ENCODE measurements at places on chromosomes 5 and 9.
A peak's percentile ranks its signal among the peaks of the same experiment; 100 is the strongest.

DNA sequence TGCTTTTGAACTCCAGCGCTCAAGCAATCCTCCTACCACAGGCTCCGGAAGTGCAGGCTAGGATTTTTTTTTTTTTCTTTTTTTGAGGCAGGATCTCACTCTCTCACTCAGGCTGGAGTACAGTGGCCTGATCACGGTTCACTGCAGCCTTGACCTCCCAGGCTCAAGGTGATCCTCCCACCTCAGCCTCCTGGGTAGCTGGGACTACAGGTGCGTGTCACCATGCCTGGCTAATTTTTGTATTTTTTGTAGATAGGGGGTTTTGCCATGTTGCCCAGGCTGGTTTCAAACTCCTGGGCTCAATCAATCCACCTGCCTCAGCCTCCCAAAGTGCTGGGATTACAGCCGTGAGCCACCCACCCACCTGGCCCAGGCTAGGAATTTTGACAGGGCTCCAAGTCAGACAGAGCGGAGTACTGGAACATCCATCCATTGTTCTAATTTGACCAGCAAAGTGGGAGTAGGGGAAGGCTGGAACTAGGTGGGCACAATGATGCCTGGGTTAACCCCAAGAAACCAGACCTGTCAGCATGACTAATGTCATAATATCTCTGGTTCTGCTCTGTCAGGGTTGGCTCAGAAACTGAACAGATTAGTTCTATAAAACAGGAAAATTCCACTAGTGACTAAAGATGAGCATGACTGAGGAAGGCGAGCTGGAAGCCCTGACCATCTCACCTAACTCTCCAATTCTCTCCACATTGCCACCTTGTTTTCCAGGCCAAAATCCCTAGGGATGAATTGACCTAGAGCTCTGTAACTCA, 9.2 kb downstream of the ZBTB5 start:
- no peak for DNase-seq

DNA sequence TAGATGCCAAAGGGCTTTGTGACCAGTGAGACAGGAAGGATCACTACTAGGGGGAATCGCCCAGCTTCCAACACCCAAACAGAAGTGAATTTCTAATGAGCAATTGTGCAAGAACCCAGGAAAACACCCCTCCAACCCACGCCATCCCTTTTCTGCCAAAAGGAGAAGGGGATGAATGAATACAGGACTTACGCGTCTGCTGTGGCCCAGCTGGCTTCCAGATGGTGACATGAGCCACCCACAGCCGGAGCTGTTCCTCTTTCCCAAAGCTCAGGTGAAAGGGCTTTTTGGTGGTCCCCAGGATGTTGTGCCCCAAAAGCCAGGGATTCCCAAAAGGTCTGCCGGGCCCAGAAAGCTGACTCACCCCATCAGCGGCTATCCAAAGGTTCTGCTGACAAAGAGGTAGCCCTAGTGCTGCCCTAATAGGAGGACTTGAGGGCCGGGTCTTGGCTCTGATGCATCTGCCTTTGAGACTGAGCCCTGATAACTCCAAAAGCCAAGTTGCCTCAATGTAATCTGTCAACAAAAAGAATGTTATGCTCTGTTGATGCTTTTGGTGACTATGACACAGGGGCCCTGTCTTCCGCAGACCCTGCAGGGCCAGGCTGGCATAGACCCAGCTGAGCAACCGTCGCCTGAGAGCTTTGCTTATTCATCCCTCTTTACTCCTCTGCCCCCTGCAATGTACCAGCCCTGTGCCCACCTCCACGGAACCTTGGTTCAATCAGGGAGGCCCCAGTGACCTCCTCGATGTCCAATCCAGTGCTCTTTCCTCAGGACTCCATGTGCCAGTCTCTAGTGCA, 14.5 kb downstream of the GSN start:
- no peak for DNase-seq

GRCh38 chr9:126160067-126160853, 166.4 kb upstream of the MVB12B start:
- DNase-seq, result no peak

- DNase-seq, result peak; percentile 63
Observed at GRCh38 chr5:107669096-107670031, 1.4 kb downstream of the EFNA5 start.

GRCh38 chr9:32339424-32339823, 45.0 kb upstream of the ACO1 start:
- DNase-seq, result no peak

DNA sequence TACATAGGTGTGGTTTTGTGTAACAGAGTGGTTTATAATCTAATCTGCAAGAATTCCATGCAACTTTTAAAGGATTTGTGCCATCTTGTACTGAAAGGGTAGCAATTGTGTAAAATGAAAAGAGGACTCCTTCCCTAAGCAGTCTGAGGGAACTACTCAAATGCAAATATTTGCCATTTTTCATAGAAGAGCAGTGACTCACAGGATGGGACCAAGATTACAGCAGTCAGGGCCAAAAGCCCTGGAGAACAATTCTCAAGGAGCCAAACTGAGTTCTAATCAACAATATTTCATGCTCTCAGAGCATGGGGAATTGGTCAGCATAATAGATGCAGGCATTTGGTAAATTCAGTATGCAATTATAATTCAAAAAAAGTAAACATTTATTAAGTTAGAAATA, 495.8 kb downstream of the CHSY3 start:
- no peak for DNase-seq

DNA sequence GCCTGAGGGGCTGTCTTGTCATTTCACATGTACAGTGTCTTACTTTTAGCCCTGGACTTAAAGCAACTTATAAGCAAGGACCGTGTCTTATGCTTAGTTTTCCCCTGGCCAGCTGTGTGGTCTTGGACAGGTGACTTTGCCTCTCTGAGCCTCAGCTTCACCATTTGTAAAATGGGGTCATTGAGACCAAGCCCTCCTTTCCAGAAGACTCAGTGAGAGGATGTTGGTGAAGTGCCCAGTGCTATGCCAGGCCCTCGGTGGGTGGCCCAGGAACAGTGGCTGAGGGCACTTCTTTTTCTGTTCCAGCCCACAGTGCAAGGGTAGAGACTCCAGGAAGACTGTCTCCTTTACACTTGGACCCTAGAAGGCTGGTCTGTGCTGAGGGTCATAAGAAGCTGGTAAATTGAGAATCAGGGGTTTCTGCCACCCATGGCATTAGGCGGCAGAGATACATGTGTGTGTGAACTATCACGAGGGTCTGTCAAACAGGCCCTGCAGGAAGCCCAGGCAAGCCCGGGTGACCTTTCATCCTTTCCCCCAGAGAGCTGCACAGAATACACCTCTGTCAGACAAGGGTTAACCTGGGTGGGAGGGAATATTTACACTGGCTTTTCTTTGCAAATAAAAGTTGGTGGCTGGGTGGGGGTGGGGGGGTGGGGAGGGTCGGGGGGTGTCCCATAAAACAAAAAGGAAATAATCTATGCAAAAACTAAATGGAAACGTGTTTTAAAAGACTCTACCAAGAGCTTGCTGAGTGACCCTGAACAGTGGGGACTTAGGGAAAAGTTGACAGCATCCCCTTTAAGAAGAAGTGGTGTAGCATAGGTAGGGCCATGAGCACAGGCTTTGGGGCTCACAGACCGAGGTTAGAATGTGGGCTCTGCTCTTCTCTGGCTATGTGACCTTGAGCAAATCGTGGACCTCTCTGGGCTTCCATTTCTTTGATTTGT, 20.4 kb upstream of the KIF12 start:
- no peak for DNase-seq

DNA sequence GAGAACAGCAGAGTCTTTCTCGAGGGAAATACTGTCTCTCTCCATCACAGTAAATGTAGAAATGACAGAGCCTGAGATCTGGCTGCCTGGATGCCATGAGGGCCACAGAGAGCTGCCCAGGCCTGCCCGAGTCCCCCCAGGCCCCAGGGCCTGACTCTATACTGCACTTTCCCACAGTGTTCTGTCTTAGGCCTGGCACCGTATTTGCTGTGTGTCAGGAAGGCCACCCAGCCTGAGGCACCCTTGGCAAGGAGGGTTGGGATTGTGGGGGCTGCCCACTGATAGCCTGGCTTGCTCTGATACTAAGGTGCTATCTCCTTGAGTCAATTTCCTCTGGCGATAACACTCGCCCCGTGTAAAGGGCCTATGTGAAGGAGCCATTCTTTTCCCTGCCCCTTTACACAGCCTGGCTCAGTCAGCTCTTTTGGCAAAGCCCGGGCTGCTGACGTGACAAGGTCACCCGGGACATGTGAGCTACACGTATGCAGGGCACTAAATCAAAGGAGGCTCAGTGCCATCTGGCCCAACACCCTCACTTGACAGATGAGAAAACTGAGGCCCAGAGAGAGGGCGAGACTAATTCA, 630.1 kb upstream of the KLF4 start:
- no peak for DNase-seq

- no peak for DNase-seq
Observed at GRCh38 chr5:115394531-115394930, 98.1 kb upstream of the CCDC112 start.

- DNase-seq, result no peak
Observed at GRCh38 chr5:57335092-57335660, 147.4 kb downstream of the ACTBL2 start.

DNA sequence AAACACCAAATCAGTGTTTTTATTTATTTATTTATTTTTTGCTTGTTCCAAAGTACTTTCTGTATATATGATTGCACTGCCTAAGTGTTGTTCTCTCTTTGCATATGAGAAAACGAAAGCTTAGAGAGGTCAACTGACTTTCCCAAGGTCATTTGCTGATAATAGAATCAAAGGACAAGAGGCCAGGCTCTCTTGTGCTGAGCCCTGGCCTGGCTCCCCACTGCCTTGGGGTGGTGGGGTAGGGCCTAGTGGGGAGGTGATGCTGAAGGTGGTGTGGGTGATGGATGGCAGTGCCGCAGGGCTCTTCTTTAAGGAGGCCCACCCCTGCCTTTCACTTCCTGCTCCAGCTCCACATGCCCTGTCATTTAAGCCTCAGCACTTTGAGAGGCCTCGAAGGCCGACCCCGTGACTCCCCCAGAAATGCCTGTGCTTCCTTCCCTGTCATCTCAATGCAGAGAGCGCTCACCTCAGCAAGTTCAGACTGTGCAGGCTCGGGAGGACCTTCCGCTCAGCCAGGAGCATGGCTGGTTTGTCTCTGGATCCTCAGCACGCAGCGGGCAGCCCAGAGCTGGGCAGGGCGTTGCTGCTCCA, 59.5 kb downstream of the SMIM23 start:
- DNase-seq, result no peak

GRCh38 chr9:99565203-99565602, 256.5 kb upstream of the NR4A3 start:
- DNase-seq, result no peak

- DNase-seq, result no peak
Observed at GRCh38 chr5:95845391-95845790, 22.9 kb upstream of the GLRX start.

DNA sequence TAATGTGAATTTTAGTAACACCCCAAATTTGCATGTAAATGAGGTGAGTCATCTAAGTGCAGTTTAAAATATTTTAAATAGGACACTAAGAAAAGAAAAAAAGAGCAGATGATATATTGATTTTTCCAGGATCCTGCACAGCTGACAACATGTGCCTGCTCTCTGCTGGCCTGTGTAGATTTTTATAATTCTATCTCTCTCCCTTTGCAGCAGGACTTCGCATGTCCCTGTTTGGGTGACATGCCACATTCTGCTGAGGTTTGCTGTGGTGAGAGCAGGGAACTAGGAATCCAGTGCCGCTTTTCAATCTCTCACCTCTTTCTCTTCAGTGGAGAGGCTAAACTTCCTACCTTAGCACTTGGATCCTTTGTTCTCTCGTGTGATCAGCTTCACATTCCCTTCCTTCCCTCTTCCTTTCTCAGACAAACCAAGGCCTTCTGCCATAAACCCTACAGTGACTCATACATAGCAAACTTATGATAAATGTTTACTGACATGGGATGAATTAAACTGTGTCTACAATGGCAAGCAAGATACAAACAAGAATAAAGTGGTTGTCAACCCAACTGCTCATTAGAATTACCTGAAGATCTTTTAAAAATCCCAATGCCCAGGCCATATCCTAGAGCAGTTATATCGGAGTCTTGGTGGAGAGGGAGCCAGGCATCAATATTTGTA, 198.8 kb upstream of the EFNA5 start:
- DNase-seq, result no peak

DNA sequence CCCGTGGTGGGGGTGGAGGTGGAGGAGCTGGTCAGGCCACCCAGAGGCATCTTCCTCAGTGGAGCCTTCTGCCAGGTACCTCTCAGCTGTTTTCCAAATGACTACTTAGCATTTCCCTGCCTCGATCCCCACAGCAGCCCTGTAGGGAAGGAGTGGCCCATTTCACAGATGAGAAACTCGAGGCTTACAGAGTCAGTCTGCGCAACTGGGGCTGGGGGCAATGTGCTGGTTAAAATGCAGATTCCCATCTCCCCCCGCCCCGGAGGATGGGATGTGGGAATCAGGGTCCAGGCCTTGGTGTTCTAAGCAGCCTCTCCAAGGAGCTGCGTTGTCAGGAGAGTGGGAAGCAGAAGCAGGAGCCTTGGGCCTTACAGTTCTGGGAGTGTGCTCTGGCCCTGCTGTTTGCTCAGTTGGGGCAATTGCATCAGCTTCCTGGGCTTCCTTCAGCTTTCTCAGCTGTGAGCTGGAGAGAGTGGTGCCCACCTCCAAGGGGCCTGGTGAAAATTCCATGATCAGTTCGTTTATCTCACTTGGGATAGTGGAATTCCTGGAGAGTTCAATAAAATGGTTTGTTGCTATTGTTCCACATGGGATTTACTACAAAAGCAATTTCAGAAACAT, 19.4 kb downstream of the ERGIC1 start:
- DNase-seq, result no peak

- no peak for DNase-seq
Observed at GRCh38 chr9:92547356-92547755, 11.6 kb upstream of the ECM2 start.

DNA sequence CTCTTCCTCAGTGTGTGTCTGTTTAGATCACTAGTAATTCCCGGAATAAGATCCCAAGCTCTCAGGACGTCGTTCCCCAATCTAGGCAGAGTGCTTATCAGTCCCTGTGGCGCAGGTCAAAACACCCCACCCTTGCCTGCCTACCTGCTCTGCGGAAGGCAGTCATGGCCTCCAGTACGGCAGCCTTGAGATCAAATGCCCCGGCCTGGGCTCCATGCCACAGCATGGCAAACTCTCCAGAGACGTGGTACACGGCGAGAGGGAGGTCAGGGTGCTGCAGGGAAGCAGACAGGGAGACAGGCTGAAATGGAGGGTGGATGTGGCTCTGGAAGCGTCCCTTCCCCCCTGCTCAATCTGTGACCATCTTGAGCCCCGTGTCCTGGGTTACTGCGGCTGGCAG, 12.0 kb upstream of the HDHD3 start:
- DNase-seq, result no peak

DNA sequence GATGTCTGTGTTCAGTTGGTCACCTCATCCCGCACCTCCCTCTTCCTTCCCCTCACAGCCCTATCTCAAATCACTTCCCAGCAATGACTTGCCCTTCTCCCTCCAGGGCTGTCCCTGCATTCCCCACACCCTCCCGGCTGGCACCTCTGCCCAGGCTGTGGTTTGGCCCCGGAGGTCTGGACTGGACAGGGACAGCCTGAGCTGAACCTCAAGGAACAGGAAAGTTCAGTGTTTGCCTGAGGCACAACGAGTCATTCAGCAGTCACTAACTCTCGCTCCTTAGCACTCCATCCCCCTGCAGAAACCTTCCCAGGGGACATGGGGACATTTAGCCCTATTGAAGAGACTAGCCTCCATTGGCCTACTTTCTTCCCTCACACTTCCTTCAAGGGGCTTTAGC, 58.3 kb upstream of the MAP3K1 start:
- no peak for DNase-seq

- no peak for DNase-seq
Observed at GRCh38 chr5:105687493-105687892, 1983.2 kb downstream of the EFNA5 start.
